Stimulated activated CD8-positive, alpha-beta memory T cell treated with anti-CD3 and anti-CD28 coated beads, Interleukin-15, amount 100 ng/mL, for 24 hours (primary cell): ENCODE measurements at places on chromosomes 1 and 21.

DNA sequence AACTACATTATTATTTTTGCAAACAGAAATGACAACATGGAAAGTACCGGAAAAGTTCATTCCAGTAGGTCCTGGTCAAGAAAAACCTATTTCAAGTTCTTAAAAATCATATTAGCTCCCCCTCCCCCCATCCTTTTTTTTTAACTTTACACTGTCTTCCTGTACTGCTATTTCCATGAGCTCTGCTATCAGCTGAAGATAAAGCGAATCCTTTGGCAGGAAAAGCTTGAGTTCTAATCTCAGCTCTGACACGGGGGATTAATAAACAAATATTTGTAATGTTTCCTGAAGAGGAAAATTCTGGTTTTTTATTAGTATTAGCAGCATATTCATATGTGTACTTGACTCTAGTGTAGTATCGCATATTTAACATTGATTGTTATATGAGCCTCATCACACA, 190.7 kb upstream of the ESRRG start:
- no peak for DNase-seq

DNA sequence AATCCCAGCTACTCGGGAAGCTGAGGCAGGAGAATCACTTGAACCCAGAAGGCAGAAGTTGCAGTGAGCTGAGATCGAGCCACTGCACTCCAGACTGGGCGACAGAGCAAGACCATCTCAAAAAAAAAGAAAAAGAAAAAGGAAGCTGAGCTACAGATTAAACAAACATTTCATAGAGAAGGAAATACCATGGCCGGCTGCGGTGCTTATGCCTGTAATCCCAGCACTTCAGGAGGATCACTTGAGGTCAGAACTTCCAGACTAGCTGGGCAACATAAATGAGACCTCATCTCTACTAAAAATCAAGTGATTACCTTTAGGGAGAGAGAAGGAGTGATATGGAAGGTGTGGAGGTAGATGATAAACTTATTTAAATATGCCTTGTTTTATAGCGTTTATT, 14.0 kb upstream of the CFAP126 start:
- no peak for DNase-seq

DNA sequence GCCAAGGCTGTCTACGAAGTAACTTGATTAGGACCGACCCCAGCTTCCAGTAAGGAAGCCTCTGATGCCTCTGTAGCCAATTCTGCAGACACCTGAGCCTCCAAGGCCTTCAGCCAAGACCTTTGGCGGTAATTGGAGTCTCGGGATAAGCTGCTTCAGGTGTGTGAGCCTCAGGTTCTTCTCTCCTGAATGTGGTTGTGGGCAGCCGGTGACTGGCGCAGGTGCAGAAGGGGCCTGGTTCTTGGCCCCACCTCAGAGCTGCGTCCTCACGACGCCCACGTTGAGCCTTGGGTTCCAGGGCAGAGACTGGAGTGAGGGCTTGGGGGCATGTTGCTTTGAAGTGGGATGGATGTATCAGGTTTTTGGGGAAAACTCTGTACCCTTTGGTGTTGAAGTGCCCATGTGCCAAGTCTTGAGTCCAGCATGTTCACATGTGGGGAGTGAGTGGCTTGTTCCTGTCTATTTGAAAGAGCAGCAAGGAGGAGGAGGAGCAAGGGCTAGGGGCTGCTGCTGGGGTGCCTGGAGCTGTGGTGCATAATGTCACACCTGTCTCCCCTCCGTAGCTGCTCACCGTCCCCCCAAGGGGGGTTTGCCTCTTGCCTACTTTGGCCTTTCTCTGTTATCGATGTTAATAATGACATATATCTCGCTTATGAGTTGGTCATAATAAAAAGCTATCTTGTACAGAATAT, 1.4 kb downstream of the PSEN2 start:
- no peak for DNase-seq

DNA sequence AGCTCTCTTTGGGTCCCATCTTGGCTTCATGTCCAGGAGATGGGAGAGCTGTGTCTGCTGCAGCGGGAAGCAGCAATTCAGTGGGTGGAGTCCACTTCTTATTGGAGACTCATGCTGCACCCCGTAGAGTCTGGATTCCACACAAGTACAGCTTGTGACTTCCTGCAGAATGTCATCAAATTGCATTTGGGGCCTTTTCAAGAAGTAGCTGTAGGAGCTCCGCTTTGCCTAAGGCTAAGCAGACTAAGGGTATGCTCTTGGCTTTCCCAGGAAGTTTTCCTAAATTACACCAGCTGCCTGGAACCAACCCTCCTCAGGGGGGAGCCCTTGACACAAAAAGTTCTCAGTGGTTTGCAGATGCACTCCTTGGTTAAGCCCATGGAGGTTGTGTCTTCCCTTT, 5.7 kb upstream of the MOB3C start:
- DNase-seq, result no peak

GRCh38 chr1:29962831-29963247, 726.5 kb downstream of the PTPRU start:
- no peak for DNase-seq

DNA sequence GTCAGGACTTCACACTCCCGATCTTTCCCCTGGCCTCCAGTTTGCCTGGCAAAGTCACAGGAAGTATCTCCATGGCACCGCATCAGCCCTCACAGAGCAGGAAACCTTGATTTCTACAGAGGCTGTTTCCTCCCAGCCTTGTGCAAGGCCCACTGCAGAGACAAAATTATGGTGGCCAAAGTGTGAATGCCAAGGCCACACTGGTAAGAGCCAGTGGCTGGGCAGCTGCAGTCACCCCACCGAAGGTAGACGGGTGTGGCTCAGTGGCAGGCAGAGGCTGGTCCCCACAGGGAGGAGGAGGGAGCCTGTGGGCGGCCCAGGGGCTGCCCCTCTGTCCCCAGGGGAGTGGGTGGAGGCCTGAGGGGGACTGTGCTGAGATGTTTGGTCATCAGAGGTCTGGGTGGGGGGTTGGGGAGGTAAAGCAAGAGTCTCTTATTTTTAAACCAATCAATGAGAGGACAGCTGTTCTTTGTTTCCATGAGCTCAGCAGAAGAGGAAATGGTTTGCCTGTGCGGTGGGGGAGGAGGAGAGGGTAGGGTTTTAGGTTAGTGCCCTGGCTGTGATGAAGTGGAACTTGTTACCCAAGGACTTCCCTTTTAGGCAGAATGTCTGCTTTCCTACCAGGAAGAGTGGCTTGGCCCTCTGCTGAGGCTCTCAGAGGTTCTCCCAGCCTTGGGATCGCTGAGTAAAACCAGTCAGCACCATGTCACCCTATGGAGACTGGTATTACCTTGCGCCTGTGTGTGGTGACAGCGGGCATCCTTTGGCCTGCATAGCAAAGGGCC, 18.0 kb upstream of the BTG2 start:
- no peak for DNase-seq
